Right lobe of liver (tissue), 6 donors: ENCODE measurements at places on chromosomes 7 and 10.

DNA sequence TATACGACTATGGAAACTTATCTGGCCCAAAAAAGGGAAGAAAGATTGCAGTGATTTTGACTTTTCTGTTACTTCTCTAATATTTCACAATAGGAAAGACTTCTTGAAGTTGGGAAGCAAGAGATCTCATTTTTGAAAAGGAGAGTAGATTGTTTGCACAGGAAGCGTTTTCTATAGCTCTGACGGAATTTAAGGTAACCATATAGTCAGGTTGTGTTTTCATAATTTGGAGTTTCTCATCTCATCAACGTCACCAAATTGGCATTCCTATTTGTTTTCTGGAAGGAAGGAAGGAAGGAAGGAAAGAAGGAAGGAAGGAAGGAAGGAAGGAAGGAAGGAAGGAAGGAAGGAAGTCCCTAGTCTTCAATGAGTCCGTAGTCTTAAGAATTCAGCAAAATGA is 732.0 kb downstream of the XPNPEP1 start:
- DNase-seq = no peak

GRCh38 chr7:158710651-158711102 is 6.1 kb upstream of the NCAPG2 start:
- DNase-seq = no peak

- DNase-seq = no peak
Measured at GRCh38 chr7:37371755-37372154, 76.9 kb downstream of the ELMO1 start.

DNA sequence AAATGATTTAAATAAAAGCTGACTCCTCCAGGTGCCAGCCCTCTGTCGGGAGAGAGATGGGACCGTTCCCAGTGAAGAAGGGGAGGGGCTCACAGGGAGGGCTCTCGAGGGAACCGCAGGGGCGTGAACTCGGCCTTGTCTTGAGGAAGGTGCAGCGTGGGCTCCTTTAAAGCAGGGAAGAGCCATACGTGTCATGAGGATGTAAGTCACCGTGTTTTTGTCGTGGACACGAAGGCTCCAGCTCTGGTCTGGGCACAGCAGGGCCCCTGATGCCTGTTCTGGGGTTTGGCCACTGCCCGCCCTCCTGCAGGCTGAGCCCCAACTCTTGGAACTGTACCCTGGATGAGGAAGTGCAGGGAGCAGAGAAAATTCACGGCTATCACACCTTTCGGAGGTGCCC is 45.0 kb downstream of the JAKMIP3 start:
- DNase-seq = no peak

GRCh38 chr7:114070246-114070645 is 151.4 kb upstream of the PPP1R3A start:
- no peak for DNase-seq

- DNase-seq = no peak
Measured at GRCh38 chr7:34191771-34192479, 286.6 kb downstream of the BMPER start.

DNA sequence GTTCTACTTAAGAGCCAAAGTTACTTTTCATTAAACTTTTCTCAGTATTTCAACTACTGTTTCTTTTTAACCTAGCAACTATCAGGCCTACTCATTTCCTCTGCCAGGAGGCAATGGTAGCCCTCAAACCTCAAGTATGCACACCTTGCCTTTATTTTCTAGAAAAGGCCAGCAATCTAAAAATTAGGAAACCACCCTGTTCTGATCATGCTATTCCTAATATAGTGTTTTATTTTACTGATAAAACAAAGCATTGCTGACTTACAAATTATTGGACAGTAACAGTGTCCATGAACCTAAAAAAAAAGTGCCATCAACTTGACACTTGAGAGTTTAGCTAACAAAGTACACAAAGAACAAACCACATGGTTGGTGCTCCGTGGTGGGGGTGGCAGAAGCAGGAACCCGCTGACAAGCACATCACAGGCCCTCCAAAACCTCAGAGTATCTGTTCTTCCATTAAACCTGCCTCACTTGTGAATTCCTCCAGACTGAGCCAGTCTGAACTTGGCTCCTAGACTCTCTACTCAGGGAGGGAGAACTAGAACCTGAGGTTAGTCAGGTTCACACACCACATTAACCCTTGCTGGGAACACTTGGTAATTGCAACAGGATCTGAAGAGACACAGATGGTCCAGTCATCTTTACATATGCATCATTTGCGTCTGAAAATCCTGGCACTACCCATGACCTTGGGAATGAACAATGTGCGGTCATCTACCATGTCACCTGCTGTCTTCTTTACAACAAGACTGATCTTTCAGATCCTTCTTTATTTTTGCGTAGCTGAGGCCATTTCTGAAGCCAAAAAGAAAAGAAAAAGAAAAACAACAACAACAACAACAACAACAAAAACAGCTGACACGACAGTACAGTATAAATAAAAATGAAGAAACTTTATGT is 31.9 kb downstream of the PIP4K2A start:
- DNase-seq = peak; percentile 37
